Endothelial cell of umbilical vein (primary cell): ENCODE measurements at places on chromosomes 3 and 15.

- no peak overlapping the region for H3K27ac ChIP-seq
- H3K4me1 ChIP-seq, result peaks cover 4% of the 10 kb centered on the region
- no peaks in the 10 kb centered on the region for H3K36me3 ChIP-seq
- no peak for DNase-seq
- no peaks in the 10 kb centered on the region for H3K27me3 ChIP-seq
Observed at GRCh38 chr3:191873736-191874135, 412.8 kb downstream of the PYDC2 start.

DNA sequence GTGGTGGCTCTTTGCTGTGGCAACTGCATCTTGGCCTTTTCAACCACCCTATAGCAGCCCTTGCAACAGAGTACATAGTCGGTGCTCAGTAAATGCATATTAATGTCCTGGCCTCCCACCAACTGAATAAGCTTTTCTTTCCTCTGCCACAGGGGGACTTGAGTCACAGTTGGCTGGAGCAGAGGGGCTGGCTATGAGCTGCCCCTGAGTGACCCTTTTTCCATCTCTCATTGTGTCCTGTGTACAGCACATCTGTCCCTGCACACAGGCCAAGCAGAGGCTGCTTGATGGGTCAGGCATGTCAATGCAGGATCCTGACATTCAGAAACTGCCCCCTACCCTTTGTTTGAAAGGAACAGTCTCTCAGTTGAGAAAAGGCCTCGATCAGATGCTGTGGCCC lies 22.4 kb downstream of the SPSB4 start:
- no peaks in the 10 kb centered on the region for H3K36me3 ChIP-seq
- H3K27me3 ChIP-seq, result no peaks in the 10 kb centered on the region
- no peak overlapping the region for H3K4me3 ChIP-seq
- no peak for DNase-seq
- no peak overlapping the region for H3K27ac ChIP-seq

DNA sequence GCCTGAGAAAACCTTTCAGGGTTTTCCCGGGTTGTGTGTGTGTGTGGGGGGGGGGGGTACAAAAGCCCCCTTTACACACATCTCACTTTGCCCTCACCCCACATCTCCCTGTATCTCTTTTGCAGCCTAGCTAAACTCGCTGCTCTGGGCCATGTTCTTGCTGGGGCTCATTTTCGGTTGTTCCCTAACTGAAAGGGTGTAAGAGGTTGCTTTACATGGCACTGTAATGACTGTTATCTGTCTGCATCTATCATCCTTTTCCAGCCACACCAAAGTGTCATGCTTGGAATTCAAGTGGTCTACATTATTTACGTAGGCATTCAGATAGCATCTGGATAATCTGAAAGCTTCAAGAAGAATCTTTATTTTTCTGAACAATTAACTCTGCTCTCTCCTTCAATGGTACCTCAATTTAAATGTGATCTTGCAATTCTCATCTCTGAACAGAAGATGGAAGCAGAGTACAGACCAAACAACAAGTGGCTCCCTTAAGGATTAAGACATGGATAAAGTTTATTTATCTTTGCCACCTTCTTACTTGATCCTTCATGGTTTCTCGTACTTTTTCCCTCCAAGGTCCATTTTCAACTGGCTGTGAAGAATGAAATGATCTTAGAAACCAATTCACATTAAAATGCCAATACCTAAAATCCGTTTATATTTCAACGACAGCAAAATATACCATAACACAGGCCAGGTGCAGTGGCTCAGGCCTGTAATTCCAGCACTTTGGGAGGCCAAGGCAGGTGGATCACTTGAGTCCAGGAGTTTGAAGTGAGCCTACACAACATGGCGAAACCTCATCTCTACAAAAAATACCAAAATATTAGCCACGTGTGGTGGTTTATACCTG lies 34.9 kb downstream of the DCLK3 start:
- no peak overlapping the region for H3K4me3 ChIP-seq
- H3K27me3 ChIP-seq, result no peaks in the 10 kb centered on the region
- no peaks in the 10 kb centered on the region for H3K36me3 ChIP-seq
- no peaks in the 10 kb centered on the region for H3K4me1 ChIP-seq
- no peak overlapping the region for H3K27ac ChIP-seq
- DNase-seq, result peak; percentile 50

DNA sequence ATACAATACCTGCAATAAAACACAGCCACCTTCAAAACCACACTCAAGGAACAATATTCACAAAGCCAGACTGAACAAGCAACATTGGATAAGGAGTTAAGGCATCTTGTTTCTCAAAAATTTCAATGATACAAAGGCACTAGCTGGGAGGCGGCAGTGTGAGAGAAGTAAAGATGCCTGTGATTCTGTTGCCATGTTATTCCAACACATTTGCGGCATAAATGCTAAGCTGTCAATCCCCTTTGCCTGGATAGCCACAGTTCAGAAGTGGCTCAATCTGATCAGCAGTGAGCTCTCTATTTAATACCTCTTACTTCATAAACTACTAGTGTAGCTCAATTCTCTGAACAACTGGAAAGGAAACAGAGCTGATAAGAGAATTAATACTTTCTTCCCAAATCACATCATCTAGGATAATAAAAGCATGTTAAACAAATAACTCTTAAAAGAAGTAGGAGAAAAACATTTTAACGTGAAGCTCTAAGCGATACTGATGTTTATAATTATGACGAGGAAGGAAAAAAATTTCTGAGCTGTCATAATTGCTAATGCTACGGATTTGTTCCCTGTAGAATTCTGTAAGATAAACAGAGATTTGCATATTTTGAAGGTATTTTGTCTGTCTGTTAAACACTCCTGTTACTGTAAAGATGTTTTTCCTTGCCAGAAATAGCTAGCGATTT lies 358.4 kb downstream of the FOXP1 start:
- H3K27me3 ChIP-seq, result no peaks in the 10 kb centered on the region
- DNase-seq, result peak; percentile 61
- no peak overlapping the region for H3K27ac ChIP-seq
- no peaks in the 10 kb centered on the region for H3K36me3 ChIP-seq

DNA sequence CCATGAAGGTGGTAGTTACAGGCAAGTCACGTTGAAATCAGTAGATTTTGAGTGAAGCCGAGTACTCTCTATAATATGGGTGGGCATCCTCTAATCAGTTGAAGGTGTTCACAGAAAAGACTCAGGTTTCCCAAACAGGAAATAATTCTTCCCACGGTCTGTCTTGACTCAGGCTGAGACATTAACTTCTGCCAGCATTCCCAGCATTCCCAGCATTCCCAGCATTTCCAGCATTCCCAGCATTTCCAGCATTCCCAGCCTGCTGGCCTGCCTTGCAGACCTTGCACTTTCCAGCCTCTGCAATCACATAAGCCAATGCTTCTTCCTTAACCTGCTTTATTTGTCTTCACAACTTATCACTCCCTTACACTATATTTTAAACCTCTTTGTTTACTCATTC lies 542.3 kb upstream of the ROBO2 start:
- DNase-seq, result no peak
- no peak overlapping the region for H3K27ac ChIP-seq
- no peaks in the 10 kb centered on the region for H3K36me3 ChIP-seq
- no peaks in the 10 kb centered on the region for H3K4me1 ChIP-seq

- no peak overlapping the region for H3K27ac ChIP-seq
- peaks cover 5% of the 10 kb centered on the region for H3K4me1 ChIP-seq
- H3K36me3 ChIP-seq, result no peaks in the 10 kb centered on the region
- no peak overlapping the region for H3K4me3 ChIP-seq
Observed at GRCh38 chr15:38878026-38878425, 313.4 kb upstream of the RASGRP1 start.

DNA sequence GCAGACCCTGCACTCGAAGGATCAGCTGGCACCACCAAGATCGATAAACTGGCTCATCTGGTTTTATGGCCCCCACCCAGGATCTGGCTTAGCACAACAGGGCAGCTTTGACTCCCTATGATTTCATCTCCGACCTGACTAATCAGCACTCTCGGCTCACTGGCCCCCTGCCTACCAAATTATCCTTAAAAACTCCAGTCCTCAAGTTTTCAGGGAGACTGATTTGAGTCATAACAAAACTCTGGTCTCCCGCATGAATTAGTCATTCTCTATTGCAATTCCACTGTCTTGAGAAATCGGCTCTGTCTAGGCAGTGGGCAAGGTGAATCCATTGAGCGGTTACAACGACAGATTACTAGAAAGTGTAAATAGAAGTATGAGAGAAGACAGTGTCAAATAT lies 521.9 kb upstream of the RGMA start:
- H3K27ac ChIP-seq, result no peak overlapping the region
- no peaks in the 10 kb centered on the region for H3K27me3 ChIP-seq
- DNase-seq, result no peak
- no peaks in the 10 kb centered on the region for H3K4me1 ChIP-seq
- H3K36me3 ChIP-seq, result no peaks in the 10 kb centered on the region
- H3K4me3 ChIP-seq, result no peak overlapping the region

DNA sequence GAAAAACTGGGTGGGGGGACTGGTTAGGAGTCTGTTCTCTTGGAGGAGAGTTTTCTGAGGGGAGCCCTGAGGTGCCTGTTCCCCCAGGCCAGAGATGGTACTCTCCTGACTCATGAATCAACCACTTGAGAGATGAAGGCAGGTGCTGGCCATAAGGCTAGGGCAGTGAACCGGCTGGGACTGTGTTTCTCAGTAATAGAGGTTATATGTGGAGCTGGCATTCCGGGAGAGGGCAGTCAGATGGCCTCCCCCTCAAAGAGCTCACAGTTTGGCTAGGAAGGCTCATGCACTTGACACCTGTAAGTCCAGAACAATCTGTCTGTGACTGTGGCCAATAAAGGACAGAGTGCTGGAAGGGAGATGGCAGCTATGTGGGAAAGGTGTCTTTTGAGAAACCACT lies 10.0 kb upstream of the SCN10A start:
- peaks cover 16% of the 10 kb centered on the region for H3K4me1 ChIP-seq
- H3K4me3 ChIP-seq, result no peak overlapping the region
- peaks cover 4% of the 10 kb centered on the region for H3K27me3 ChIP-seq
- no peaks in the 10 kb centered on the region for H3K36me3 ChIP-seq

DNA sequence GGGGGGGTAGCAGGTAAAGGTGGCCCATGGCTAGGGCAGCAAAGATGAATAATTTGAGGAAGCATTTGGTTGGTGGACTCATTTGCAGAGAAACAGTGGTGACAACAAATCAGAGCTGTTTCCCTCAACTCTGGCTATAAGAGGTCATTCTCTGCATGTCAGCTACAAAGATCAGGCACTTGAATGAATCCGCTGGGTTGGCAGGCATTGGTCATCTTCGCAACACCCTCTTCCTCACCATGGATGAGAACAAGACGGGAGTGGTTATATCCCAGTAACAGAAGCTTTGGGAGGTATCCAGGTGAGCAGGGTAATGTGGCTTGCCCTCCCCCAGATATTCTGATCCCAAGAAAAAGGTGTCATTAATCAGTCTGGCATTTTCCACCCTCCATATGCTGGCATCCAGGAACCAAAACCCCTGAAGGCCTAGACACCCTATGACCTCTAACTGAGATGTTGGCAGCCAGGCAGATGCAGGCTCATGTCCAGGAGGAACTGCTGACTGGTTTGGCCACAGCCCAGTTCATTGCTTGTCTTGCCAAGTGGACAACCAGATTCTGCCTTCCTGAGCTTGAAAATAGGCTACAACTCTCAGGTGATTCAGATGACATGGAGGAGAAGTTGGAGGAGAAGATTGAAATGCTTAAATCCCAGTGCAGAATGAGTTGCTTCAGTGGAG lies 108.9 kb upstream of the TRIM42 start:
- DNase-seq, result no peak
- H3K4me1 ChIP-seq, result no peaks in the 10 kb centered on the region
- H3K27ac ChIP-seq, result no peak overlapping the region
- no peaks in the 10 kb centered on the region for H3K36me3 ChIP-seq
- H3K4me3 ChIP-seq, result no peak overlapping the region

DNA sequence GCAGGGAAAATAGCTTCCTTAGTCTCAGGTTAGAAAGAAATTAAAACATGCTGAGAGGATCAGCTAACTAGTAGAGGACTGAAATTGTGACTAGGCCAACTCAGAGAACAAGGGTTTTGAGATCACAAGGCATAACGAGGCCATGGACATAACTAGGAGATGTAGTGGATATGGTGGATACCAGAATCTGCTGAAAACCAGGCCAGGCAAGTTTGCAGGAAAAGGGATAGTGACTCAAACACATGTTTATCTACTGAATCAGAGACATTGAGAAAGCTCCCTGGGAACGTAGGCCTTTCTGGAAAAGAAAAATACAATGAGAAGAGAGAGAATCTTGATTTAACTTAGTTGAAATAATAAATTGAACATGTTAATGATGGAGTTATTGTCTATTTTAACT lies 326.5 kb upstream of the GBE1 start:
- peak overlapping the region; percentile 70 for H3K27ac ChIP-seq
- peak; percentile 82 for DNase-seq
- no peaks in the 10 kb centered on the region for H3K27me3 ChIP-seq
- no peaks in the 10 kb centered on the region for H3K36me3 ChIP-seq
- H3K4me3 ChIP-seq, result no peak overlapping the region
- H3K4me1 ChIP-seq, result peaks cover 45% of the 10 kb centered on the region

DNA sequence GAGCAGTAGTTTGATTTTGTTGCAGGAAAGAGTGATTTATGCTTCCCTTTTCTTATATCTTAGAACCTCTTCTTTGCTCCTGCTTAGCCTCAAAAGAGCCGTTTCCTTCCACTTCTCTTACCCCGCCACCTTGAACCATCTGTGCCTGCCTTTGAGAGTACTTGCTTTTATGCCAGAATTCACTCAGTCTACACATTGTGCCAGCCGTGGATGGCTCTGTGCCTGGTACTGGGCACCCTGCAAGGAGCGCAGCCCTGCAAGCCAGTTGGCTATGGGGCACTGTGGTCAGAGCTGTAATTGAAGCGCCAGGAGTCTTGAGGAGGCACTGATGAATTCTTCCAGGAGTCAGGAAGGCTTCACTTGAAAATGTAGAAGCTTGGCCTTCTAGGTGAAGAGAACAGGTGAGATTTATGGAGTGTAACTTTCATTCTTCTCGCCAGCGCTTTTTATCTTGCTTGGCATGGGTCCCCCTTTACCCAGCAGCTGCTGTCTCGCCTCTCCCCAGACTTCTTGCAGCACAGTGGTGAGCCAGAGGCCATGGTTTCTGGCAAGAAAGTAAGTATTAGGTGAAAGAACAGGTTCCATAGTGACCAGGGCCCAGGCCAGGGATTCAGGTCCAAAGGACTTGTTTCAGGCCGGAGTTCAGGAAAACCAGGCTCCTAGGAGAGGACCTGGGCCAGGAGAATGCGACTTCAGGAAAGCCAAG lies 4.9 kb downstream of the TMED3 start:
- H3K36me3 ChIP-seq, result peaks cover 21% of the 10 kb centered on the region
- peaks cover 12% of the 10 kb centered on the region for H3K4me1 ChIP-seq
- no peak overlapping the region for H3K27ac ChIP-seq
- H3K4me3 ChIP-seq, result no peak overlapping the region
- no peaks in the 10 kb centered on the region for H3K27me3 ChIP-seq

- H3K36me3 ChIP-seq, result no peaks in the 10 kb centered on the region
- peaks cover 18% of the 10 kb centered on the region for H3K27me3 ChIP-seq
- no peak overlapping the region for H3K4me3 ChIP-seq
- no peak overlapping the region for H3K27ac ChIP-seq
- H3K4me1 ChIP-seq, result no peaks in the 10 kb centered on the region
Observed at GRCh38 chr15:51759557-51760070, 8.2 kb downstream of the TMOD2 start.

DNA sequence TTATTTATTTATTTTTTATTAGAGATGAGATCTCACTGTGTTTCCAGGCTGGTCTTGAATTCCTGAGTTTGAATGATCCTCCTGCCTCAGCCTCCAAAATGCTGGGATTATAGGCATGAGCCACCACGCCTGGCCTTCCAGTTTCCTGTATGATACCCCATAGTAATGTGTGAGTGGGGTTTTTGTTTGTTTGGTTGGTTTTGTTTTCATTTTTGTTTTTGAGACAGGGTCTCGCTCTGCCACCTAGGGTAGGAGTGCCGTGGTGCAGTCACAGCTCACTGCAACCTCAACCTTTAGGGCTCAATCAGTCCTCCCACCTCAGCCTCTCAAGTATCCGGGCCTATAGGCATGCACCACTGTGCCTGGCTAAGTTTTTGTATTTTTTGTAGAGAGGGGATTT lies 30.9 kb downstream of the GOLM2 start:
- H3K27me3 ChIP-seq, result no peaks in the 10 kb centered on the region
- no peak overlapping the region for H3K4me3 ChIP-seq
- DNase-seq, result no peak
- no peaks in the 10 kb centered on the region for H3K4me1 ChIP-seq
